ENCODE measurements at places on chromosomes 11 and 22. TPM values are rescaled to one million over a fixed set of nuclear protein-coding genes. Genes with fewer than 3 reads are reported as not detected.
A peak's percentile ranks its signal among the peaks of the same experiment; 100 is the strongest.

DNA sequence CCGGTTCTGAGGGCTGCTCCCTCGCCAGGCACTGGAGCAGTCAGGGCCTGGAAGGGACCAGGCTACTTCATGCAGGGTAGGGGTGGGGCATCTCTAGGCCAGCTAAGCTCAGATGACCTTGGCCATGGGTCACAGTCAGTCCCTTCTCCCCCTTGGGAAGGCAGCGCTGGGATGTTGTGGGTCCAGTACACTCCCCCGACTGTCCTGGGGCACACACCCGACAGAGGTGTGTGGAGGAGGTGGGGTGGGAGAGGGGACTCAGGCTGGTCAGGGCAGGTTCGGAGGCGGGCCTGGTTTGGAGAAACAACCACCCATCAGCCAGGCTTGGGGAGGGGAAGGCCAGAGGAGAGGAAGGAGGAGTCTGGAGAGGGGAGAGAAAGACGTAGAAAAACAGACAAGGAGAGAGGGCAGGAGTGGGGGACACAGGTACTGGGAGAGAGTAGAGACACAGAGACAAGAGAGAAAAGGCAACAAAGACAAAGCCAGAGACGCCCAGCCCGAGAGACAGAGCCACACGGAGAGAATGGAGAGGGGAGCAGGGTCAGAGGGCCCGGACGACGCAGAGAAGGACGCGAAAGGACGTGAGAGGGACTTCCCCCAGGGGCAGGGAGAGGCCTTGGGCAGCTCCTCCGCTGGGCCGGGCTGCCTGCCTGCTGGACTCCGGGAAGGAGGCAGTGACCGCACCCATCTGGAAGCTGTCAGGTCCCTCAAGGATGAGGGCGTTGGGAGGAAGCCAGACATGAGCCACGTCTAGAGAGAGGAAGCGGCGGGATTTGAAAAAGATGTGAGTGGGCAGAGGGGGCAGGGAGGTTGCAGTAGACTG is 30.6 kb upstream of the TSKU start:
- peak overlapping the region; percentile 78 for H3K27ac ChIP-seq
- DNase-seq = peak; percentile 57
- peak overlapping the region; percentile 62 for H3K4me3 ChIP-seq
- no peaks in the 10 kb centered on the region for H3K36me3 ChIP-seq
- peaks cover 15% of the 10 kb centered on the region for H3K27me3 ChIP-seq

DNA sequence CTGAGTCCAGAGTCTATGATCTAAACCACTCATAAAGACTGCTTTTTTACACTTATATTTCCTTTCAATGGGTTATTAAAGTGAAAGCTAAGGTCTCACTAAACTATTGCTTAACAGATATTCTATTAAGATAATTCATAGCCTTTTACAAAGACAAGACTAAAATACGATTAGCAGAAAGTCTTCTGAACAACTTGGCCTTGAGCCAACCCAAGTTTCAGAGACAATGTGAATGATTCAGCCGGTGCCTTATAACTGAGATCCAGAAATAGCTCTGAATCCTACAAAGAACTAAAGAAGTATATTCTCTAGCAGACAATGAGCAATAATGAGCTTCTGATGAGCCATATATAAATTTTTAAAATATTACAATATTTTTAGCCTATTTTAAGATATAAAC is 41.5 kb upstream of the CARD18 start:
- H3K27me3 ChIP-seq = no peaks in the 10 kb centered on the region
- H3K36me3 ChIP-seq = no peaks in the 10 kb centered on the region
- H3K4me3 ChIP-seq = peak overlapping the region; percentile 32
- peaks cover 34% of the 10 kb centered on the region for H3K4me1 ChIP-seq
- DNase-seq = peak; percentile 53
- no peak overlapping the region for H3K27ac ChIP-seq

- DNase-seq = peak; percentile 51
- H3K4me3 ChIP-seq = no peak overlapping the region
- H3K27me3 ChIP-seq = peaks cover 6% of the 10 kb centered on the region
- peaks cover 7% of the 10 kb centered on the region for H3K36me3 ChIP-seq
- H3K4me1 ChIP-seq = peaks cover 24% of the 10 kb centered on the region
Measured at GRCh38 chr11:126800009-126800408, 200.6 kb downstream of the KIRREL3 start.

DNA sequence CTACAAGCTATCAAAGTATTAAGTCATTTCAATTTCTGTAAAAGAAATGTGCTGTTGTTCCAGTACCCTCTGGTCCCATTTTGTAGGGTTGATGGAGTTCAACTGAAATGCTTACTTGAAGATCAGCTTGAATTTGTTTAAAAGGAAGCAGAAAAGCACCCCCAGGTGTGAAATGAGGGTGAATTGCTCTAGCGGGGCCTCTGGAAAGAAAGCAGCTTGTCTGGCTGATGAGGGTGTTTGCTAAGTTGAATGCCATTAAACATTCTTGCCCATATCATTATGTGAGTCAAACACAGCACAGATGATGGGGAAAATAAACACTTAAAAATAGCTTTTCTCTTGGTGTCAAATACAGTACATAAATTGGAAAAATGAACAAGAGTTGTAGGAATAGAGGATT is 280.3 kb downstream of the RAB38 start:
- H3K27me3 ChIP-seq = no peaks in the 10 kb centered on the region
- DNase-seq = no peak
- no peak overlapping the region for H3K4me3 ChIP-seq
- no peaks in the 10 kb centered on the region for H3K4me1 ChIP-seq

ELFN2 gene
- 5.7 TPM for total RNA-seq

Measured in HFFc6 (cell line).